Calu3 (cell line): ENCODE measurements at places on chromosomes 13 and 19. TPM values are rescaled to one million over a fixed set of nuclear protein-coding genes. Genes with fewer than 3 reads are reported as not detected.

- no peak for DNase-seq
Measured at GRCh38 chr13:49419276-49419675, 24.6 kb downstream of the CAB39L start.

DNA sequence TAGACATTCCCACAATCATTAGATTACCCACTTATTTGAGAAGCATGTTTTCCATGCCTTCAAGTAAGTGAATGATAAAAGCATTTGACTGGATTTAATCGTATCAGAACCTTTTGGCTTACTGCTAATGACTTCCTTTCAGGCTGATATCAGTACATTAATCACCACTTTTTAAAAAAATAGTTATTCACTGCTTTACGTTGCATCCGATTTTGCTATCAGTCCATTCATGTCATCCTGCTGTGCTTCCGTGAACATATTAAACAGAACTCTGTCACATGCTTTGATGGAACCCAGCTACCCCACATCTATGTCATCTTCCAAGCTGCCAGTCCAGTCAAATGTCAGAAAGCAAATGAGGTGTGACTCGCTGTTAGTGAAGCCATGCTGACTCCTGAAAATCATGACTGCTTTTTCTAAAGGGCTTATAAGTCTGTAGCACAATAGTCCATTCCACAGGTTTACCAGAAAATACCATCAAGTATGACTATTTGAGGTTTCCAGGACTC, 440.9 kb downstream of the IRS2 start:
- DNase-seq, result no peak

GRCh38 chr13:109816808-109817203, 30.4 kb upstream of the IRS2 start:
- DNase-seq, result no peak

GRCh38 chr13:114116734-114117133, 15.7 kb downstream of the RASA3 start:
- DNase-seq, result no peak

- no peak for DNase-seq
Measured at GRCh38 chr13:81987159-81987558, 1646.2 kb upstream of the SPRY2 start.

DNA sequence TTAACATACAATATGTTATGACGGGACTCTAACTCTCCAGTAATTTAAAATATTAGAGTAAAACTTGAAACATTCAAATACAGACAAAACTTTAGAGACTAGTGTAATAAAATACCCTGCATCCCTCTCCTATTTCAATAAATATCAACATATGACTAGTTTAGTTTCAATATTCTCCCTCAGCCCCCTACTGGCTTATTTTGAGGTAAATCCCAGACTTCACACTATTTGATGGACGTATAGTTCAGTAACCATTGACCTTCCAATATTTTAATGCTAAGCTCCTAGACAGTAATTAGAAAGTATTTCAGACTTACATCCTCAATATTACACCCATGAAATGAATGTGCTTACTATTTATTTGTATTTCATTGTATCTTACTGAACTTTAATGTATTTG, 180.7 kb upstream of the STARD13 start:
- DNase-seq, result no peak

DNA sequence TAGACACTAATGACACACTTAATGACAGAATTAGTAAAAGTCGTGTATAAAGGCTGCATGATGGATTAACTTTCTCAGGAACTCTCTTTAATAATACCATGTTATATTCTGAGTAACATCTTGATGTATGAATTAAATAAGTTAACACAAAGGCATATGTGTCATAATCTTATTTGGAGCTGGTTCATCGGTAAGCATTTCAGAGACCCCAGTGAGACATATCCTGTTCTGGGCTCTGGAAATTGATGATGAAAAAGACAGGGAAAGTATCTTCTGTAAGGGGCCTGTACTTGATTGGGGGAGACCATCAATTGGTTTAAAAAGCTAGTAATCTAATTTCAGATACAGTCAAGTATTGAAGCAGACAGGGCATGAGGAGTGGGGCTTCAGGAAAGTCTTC, 547.9 kb downstream of the GPC6 start:
- no peak for DNase-seq

GRCh38 chr13:36096461-36097416, 34.4 kb downstream of the DCLK1 start:
- DNase-seq, result no peak

GRCh38 chr13:106104281-106104901, 431.1 kb downstream of the EFNB2 start:
- peak; percentile 6 for DNase-seq

- no peak for DNase-seq
Measured at GRCh38 chr19:55611300-55611982, 6.0 kb downstream of the ZNF865 start.

DNA sequence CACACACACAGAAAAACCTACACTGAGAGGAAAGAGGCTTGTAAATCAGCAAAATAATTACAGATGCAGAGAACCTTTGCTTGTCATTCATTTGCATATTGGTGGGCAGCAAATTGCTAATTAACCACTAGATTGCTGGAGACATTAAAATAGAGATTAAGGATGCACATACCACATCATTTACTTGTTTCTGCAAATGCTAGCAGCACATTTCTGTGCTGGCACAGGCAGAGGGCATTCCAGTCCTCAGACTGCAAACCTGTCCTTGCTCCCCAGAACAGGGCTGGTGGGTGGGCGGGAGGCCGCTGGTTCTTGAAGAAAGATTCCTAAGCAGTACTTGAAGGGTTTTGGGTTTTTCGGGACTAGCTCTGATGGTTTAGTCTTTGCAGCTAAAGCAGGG, 941 bp upstream of the SIAH3 start:
- no peak for DNase-seq

- DNase-seq, result no peak
Measured at GRCh38 chr13:20254076-20254475, 22.0 kb upstream of the GJB6 start.

DNA sequence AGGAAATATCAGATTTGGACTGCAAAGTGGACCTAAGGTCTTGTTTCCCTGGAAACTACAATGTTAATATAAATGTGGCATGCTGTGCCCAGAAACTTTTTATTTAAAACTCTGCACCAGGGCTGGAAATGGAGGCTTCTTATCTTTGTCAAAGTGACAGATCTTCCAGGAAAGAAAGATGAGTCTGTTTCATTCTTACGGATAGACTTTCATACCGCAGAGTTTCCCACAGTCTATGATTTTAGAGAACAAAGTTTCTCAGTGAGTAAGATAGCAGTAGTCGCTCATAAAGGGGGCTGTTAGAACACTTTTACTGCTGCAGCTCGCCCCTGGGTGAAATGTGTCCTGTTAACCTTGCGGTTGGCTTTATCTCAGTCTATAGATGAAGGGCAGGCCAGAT, 6.7 kb downstream of the CLEC11A start:
- no peak for DNase-seq

GRCh38 chr19:19627621-19628500, at the start of gene LPAR2:
TSS of gene LPAR2 (minus strand) at chr19:19628220. CDS start at chr19:19627275, 945 bp downstream.
- DNase-seq, result peak; percentile 76

DNA sequence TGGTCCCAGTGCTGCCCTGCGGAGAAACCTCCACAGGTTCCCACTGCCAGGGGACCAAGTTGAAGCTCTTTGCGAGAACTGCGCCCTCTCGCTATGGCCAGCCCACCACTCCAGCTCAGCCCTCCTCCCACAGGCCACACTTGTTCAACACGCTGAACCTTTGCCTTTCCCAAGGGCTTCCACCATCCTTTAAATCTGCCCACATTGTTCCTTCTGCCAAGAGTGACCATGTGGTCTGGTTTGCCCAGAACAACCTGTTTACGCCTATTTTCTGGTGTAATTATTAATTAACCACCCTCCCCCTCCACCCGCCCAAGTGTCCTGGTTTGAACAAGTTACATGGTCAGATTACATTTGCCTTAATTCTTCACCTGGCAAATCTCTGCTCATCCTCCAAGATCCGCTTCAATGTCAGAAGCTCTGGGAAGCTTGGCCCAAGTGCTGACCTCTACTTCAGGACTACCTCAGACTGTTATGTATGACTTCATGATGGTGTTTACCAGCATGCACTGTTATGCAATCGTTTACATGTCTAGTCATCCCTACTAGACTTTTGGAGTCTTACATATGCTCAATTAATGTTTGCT, 12.0 kb upstream of the USP12 start:
- peak; percentile 54 for DNase-seq

- DNase-seq, result no peak
Measured at GRCh38 chr13:98900442-98900841, 77.4 kb downstream of the DOCK9 start.

- no peak for DNase-seq
Measured at GRCh38 chr19:38743394-38744297, 628 bp downstream of the CAPN12 start.

- no peak for DNase-seq
Measured at GRCh38 chr13:38372820-38373383, 23.3 kb downstream of the UFM1 start.

- no peak for DNase-seq
Measured at GRCh38 chr19:53580871-53581835, 43.2 kb downstream of the ZNF331 start.

DNA sequence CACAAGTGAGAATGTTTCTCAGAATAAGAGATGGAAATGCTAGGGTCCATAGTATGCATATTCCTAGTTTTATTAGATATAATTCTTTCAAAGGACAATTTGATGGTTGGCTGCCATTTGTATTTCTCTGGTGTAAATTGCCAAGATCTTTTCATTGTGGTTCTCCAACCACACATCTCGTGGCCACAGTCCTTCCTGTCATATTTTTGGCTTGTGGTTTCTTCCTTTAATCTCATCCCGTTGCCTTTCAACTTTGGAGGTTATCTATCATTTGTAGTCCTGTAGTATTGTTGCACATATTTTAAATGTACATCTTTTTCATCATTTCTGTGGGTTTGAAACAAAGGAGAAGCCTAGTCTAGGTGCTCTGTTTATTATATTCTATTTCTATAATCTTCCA, 61.2 kb downstream of the WASF3 start:
- DNase-seq, result no peak

DNA sequence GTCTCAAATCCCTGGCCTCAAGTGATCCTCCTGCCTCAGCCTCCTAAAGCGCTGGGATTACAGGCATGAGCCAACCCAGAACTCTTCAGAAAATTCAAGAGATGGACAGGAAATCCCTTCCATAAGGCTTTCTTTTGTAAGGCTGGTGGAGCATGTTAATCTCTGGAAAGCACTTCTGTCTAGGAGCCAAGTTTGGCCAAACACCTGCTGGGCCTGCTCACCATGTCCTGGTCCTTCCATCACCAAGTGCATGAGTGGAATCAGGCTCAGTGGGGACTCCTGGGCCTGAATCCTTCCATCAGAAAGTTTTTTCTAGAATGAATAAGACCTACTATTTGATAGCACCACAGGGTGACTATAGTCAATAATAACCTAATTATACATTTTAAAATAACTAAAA, 148.0 kb downstream of the DCLK1 start:
- no peak for DNase-seq

DNA sequence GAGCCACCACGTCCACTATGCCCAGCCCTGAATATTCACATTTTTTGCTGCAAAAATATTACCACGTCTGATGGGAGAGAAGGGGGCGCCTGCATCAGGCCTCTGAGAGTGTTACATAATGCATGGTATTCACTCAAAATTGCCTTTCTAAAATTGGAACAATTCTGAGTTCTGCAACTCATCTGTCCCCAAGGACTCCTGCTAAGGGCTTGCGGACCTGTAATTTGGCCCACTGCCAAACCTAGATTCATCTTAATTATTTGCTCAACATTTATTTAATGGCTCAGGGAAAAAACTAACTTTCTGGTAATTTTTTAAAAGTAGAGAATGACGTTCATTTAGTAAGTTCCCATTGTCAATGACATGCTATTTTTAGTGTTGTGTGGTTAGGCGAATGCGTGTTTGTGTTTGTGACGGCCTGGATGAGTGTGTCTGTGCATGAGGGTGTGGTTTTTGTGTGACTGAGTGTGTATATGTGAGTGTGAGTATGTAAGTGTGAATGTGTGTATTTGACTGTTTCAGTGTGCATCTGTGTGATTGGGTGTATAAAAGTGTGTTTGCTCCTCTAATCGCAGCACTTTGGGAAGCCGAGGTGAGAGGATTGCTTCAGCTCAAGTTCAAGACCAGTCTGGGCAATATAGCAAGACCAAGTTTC, 8.8 kb downstream of the INAFM1 start:
- no peak for DNase-seq

- DNase-seq, result no peak
Measured at GRCh38 chr13:25462301-25463125, 90.7 kb downstream of the ATP8A2 start.

GRCh38 chr13:46278474-46278873, 66.7 kb downstream of the LRRC63 start:
- DNase-seq, result no peak

DNA sequence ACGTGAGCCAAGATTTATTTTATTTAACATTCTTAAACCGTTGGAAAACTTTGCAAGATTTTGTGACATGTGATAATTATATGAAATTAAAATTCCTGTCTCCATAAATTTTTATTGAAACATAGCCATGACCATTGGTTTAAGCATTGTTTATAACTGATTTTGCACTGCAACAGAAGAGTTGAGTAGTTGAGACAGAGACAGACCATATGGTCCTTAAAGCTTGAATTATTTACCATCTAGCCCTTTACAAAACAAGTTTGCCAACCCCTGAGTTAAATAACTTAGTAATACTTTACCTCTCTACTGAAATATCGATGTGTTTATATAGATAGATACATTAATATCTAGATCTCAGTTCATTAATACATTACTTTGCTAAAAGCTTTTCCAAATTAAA, 814.1 kb upstream of the GPC6 start:
- no peak for DNase-seq

DNA sequence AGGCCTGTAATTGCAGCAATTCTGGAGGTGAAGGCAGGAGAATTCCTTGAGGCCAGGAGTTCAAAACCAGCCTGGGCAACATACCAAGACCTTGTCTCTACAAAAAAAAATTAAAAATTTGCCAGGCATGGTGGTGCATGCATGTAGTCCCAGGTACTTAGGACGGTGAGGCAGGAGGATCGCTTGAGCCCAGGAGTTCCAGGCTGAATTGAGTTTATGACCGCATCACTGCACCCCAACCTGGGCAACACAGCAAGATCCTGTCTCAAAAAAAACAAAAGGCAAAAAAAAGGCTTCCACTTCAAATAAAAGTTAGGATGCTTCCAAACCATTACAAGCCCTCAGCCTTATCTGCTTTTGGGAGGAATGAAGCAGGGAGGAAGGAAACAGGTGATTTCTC, 5.2 kb downstream of the ZNF577 start:
- DNase-seq, result no peak

- peak; percentile 16 for DNase-seq
Measured at GRCh38 chr13:22243469-22244163, 572.7 kb downstream of the FGF9 start.

- DNase-seq, result no peak
Measured at GRCh38 chr13:50104493-50104892, 89.2 kb downstream of the KCNRG start.

GRCh38 chr13:45881353-45881752, 29.8 kb upstream of the SIAH3 start:
- no peak for DNase-seq

Gene CAPN12
- 14.5 and 14.7 TPM in 2 replicates for total RNA-seq

Gene PGLYRP2
- not detected in 2 replicates for total RNA-seq

Gene ANKLE1
- 0.32 and 0.66 TPM in 2 replicates for total RNA-seq

Gene DLL3
- total RNA-seq, result 0.19 and 0.42 TPM in 2 replicates

Gene TGFBR3L
- total RNA-seq, result 0.94 and 1.6 TPM in 2 replicates

Gene ARRDC2
- 15.8 and 23.0 TPM in 2 replicates for total RNA-seq

Gene SLITRK6
- not detected in 2 replicates for total RNA-seq

Gene POSTN
- not detected in 2 replicates for total RNA-seq

Gene NUDT15
- total RNA-seq, result 19.2 and 19.4 TPM in 2 replicates

Gene IFNL1
- 1.0 and 1.1 TPM in 2 replicates for total RNA-seq

Gene IGFL3
- total RNA-seq, result not detected in 2 replicates

Gene APLP1
- 11.5 and 15.8 TPM in 2 replicates for total RNA-seq

Gene CDX2
- 1.0 TPM in 1 of 2 replicates, not detected in the other for total RNA-seq

Gene ONECUT3
- total RNA-seq, result 20.0 and 25.7 TPM in 2 replicates

Gene ADGRL1
- total RNA-seq, result 24.8 and 26.5 TPM in 2 replicates

Gene FNDC3A
- 36.2 and 43.2 TPM in 2 replicates for total RNA-seq

Gene RXFP2
- not detected in 2 replicates for total RNA-seq
